ENCODE measurements at places on chromosomes 2 and 18. TPM values are rescaled to one million over a fixed set of nuclear protein-coding genes. Genes with fewer than 3 reads are reported as not detected.

Gene GCKR
- total RNA-seq = not detected

Gene IL36G
- not detected for total RNA-seq

Gene SLC38A11
- not detected for total RNA-seq

Gene EIF5B
- 75.3 TPM for total RNA-seq

Gene CHMP3
- 30.1 TPM for total RNA-seq

Gene FBXO41
- total RNA-seq = 42.0 TPM

Gene MDH1B
- 0.92 TPM for total RNA-seq

Gene SPHKAP
- total RNA-seq = not detected
